ENCODE measurements at places on chromosomes 1 and 21. TPM values are rescaled to one million over a fixed set of nuclear protein-coding genes. Genes with fewer than 3 reads are reported as not detected.

Gene GJB3
- total RNA-seq: not detected

DNA sequence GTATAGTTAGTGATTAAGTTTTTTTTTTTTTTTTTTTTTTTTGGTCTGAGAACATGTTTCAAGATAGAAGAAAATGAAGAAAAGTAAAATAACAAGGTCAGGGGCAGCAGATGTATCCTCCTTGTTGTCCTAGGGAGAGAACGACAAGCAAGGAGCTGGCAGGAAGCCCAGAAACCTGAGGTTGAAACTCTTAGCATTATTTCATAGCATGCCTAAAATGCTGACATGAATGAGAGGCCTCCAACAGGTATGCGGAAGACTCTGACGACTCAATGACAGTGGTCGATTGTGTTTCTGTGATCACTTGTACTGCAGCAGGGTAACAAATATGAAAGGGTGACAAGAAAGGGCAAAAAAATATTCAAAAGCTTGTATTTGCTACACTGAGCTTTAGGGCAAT lies 415.9 kb downstream of the PLA2G4A start:
- DNase-seq: peak; percentile 3

GRCh38 chr1:13794231-13795187 lies 94.5 kb downstream of the PRDM2 start:
- no peak for DNase-seq

GRCh38 chr1:97680894-97681293 lies 239.9 kb downstream of the DPYD start:
- no peak for DNase-seq

DNA sequence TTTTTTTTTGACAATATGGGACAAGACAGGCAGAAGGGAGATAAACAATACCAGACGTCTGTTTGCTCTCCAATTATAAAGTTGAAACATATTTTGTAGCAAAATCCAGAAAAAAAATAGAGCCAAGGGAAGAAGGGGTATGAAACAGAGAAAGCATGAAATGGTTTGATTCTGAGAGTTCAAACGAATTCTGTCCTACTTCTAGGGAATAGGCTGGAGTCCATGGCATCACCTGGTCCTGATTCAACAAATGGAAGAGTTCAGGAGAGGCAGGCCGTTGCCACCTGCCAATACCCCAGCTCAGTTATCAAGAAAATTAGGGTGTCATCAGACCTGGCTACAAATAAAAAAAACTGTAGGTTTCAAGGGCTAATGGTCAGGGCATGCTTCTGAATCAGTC lies 71.8 kb downstream of the CLSTN1 start:
- no peak for DNase-seq

All from RPMI7951 (cell line).